WTC11 (cell line): ENCODE measurements at places on chromosomes 1 and 21.
A peak's percentile ranks its signal among the peaks of the same experiment; 100 is the strongest.

DNA sequence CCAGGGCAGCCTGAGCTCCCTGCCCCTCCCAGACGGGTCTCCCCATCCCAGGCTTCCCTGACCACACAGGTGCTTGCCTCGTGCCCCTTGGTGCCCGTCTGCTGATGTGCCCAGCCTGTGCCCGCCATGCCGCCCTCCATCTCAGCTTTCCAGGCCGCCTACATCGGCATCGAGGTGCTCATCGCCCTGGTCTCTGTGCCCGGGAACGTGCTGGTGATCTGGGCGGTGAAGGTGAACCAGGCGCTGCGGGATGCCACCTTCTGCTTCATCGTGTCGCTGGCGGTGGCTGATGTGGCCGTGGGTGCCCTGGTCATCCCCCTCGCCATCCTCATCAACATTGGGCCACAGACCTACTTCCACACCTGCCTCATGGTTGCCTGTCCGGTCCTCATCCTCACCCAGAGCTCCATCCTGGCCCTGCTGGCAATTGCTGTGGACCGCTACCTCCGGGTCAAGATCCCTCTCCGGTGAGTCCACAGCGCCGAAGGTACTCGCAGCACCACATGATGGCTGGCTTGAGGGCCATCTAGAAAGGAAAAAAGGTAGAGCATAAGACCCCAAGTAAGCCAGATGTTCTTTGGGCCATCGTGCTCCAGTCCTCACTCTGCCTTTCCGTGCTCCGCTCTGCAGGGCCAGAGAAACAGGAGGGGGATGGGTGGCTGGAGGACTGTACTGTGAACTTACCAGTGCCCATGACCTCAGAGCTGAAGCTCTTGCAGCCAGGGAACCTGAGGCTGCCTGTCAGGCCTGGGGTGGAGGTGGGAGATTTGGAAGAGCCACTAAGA is 1.4 kb downstream of the ADORA1 start:
- no peak for DNase-seq

- DNase-seq = no peak
Observed at GRCh38 chr1:162755306-162755705, 35.2 kb upstream of the HSD17B7 start.

GRCh38 chr1:236654511-236654910 is 31.8 kb upstream of the ACTN2 start:
- DNase-seq = no peak

DNA sequence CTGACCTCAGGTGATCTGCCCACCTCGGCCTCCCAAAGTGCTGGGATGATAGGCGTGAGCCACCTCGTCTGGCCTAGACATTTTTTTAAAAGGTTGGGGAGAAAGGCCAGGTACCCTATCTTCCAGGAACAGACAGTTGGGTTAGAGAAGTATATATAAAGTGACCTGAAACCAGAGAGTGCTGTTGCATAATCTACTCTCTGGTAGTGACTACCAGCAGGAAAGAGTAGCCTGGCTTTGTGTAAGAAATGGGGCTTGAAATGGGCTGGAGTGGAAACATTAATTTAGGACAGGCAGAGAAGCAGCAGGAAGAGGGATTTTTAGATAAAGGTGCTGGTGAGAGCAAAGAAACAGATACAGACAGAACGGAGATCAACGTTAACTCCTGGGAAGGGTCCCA is 125.8 kb upstream of the HOOK1 start:
- no peak for DNase-seq

- no peak for DNase-seq
Observed at GRCh38 chr1:27931759-27932158, 3.0 kb upstream of the SMPDL3B start.

DNA sequence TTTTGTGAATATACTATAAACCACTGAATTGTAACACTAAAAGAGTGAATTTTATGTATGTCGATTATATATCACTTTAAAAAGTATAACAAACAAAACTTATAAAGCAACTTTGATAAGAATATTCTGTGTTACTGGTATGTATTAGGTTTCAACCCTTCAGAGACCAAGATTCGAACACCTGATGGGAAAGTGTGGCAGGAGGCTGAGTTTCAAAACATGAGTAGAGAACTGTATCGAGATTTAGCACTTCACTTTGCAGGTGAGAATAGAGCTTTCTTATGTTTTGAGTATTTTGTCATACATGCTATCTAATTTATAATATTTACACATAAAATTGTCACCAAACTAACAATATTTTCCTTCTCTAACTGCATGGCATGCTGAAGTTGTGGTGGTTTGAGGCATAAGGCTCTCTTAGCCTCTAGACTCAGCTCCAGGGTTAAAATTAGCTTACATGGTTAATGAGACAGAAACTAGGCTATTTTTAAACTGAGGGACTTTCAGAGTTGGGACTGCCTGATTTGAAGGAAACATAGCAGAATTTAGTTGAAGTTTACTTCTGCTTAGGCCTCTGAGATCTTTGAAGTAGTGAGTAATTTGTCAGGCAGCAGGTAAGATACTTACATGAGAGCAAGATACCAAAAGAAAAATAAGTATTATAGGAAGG is 48.6 kb downstream of the CEP350 start:
- no peak for DNase-seq

DNA sequence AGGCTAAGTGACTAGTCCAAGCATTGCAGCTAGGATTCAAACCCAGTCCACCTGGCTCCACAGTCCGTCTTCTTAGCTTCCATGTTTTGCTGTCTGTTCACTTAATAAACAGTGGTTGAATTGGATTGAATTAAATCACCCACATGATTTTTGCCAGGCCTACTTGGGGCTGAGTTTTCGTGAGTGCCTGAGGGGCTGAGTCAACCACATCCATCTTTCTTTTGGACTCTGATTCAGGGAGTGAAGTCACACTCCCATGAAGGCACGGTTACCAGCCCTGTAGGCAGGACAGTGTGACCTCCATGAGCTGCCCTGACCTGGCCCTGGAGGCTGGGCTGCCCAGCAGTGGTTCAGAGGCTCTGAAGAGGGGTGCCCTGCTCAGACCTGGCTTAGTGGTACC is 123.7 kb downstream of the ACTL8 start:
- DNase-seq = no peak

DNA sequence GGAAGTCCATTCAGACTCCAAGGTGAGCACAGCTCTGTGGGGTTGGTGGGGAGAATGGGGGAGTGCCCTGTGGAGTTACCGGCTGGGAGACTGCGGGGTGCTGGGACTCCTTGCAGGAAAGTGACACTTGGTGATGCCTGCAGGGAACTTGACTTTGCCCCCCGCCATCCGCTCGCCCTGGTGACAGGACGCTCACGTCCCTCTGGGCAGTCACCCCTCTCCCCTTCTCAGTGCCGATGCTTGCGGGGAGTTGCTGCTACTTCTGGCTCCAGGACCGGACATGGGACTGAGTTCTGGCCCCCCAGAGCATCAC is 209.5 kb upstream of the C1orf174 start:
- no peak for DNase-seq

GRCh38 chr1:53094533-53094919 is 32.5 kb downstream of the PODN start:
- no peak for DNase-seq

DNA sequence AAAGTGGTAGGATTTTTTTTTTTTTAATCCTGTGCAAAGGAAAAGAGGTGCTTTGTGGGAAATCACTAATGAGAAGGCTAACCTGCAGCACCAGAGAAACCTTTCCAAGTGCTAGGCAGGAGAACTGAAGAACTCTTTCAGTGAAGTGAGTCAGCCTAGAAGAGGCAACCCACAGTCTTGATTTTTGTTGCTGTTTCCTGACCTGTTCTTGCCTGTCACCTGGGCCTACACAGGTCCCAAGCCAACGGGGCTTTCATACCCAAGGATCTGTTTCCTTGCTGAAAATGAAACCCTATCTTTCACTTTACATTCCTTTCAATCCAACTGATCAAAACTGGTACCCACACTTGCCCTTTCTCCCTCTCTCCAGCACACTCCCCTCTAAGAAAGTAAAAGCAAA is 7.1 kb upstream of the IKBKE start:
- DNase-seq = no peak

DNA sequence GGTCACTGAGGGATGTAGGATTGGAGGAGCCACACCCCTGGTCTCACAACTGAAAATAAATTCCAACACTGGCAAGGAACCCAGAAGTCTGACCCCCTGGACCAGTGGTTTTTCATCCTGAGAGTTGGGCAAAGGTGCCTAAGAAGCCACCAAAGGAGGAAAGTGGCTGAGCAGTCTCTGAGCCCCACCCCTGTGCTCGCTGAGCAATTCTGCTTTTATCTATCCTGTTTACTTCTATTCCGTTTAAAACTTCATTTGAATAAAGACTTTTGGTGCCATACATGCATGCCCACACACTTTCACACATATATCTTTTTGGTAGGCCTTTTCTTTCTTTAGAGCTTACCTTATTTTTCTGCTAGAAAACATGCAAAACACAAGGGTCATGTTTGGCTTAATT is 13.9 kb upstream of the CD53 start:
- DNase-seq = no peak

DNA sequence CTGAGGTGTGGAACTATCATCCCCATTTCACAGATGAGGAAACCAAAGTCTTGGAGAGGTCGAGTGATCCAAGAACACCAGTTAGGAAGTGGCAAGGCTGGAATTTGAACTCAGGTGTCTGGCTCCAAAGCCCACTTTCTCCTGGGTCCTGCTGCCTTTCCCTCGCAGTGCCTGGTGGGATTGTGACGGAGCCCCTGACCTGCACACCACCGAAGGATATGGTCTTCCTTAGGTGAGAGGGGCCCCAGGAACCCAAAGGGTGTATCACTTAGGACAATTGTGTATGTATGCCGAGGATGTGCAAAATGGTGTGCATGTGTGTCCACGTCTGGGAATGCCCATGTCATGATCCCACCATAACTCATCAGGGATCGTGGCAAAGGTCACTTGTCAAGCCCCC is 392.7 kb downstream of the MATN1 start:
- DNase-seq = no peak

DNA sequence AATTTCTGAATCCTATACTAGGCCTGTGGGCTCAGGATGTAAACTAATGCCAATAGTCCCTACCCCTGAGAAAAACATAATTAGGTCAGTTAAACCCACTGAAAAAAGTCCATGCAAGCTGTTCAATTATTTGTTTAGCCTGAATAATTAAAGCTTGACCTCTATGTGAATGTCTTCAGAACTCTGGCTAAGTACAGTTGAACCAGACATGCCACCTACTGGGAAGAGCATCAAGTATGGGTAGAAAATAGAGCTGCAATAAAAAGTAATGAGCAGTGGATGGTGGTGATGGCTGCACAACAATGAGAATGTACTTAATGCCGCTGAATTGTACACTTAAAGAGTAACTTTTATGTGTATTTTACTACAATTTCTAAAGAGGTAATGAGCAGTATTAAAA is 23.6 kb upstream of the SLC19A2 start:
- no peak for DNase-seq

- peak; percentile 26 for DNase-seq
Observed at GRCh38 chr1:154493276-154493675, 8.7 kb upstream of the TDRD10 start.
